ENCODE measurements at places on chromosomes 12 and 14.

DNA sequence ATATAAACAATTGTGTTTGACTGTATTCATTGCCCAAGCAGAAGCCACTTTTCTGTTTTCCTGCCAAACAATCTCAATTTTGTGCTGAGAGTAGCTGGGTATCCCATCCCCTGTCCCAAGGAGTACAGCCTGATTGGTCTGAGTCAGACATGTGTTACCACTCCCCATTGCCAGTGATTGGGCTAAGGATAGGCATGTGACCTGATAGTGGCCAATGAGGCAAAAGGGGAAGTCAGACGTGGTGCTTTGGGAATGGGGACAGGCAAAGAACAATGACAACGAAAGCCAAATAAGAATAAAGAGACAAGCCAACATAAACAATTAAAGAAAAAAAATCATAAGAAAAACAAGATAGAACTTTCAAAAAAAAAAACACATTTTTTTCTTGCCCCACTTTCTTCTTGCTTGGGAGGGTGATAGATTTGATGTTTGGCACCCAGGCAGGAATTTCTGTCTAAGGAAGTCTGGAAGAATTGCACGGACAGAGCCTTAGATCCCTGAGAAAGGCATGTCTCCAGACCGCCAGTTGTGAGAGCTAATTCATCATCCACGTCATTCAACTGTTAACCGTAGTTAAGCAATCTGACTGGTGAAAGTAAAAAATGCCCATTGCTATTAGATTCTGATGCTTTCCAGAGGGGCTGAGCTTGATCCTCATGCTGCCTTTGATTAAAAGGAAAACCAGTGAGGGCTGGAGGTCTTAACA lies 626.6 kb upstream of the TMEM132C start:
- no peak for DNase-seq

DNA sequence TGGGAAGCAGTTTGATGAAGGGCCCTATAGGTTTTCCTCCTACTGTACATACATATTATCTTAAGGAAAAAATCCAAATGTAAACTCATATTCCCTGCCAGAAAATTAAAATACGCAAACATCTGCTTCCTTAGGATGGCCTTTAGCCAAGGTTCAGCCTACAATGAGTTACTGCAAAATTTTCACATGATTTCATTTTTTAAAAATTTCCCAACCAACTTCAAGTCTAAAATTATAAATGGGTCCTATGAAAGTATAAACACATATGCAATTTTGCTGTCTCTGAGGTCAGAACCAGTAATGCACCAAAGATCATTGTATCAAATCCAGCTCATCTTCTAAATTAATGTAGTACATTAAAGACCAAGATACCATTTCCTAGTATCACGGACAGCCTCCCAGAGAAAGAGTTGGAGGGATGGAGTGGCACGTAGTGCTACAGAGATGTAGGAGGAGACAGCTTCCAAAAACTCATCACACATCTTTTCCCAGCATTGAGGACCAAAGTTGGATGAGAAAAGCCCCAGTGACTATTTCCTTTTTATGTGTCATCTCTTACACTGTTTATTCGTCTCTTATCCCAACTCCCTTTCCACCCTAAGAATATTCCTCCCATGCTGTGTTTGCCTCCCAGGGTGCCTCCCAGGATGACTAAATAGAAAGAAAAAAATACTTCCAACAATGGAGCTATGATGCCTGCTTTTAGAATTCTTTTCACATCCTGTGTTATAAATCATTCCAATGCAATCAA lies 92.3 kb upstream of the SLCO1C1 start:
- no peak for DNase-seq

DNA sequence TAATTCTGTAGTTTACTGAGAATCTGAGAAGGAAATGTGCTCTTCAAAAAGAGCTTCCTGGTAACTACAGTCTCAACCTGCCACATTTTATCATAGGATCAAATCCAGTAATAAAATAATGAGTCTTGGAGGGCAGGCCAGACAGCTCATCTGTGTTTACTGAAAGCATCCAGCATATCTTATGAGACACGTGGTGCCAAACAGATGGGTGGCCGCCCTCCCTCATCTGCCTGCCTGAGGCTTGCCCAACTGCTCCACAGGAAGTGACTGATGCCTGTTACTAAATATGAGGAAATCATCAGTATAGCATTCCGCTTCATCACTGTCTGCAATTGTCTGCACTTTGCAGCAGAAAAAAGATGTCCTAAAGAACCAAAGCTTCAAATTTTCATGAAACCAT lies 13.5 kb downstream of the DHRS7 start:
- no peak for DNase-seq

GRCh38 chr14:53880761-53881160 lies 75.9 kb downstream of the BMP4 start:
- no peak for DNase-seq

GRCh38 chr12:94831081-94831751 lies 172.3 kb downstream of the NDUFA12 start:
- DNase-seq: no peak

- DNase-seq: no peak
These were observed 362.1 kb downstream of the RAD51B start for GRCh38 chr14:68181519-68182326.

DNA sequence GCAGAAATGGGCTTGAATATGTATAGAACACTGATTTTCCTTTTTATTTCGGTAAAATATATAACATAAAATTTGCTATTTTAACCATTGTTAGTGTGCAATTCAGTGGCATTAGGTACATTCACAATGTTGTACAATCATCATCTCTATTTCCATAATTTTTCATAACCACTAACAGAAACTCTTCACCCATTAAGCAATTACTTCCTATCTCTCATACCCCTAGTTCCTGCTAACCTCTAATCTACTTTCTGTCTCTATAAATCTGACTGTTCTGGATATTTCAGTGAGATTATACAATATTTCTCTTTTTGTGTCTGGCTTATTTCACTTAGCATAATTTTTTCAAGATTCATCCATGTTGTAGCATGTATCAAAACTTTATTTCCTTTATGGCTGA lies 8.9 kb upstream of the RNF212B start:
- no peak for DNase-seq
